ENCODE measurements at places on chromosomes 7 and 10. TPM values are rescaled to one million over a fixed set of nuclear protein-coding genes. Genes with fewer than 3 reads are reported as not detected.

The CFAP43 gene
- not detected for total RNA-seq

The TFEC gene
- total RNA-seq: 0.13 TPM

GRCh38 chr7:141184532-141185190 is 110.8 kb downstream of the TMEM178B start:
- DNase-seq: no peak

GRCh38 chr7:1951159-1951536 is 281.1 kb downstream of the ELFN1 start:
- no peak for DNase-seq

- no peak for DNase-seq
Measured at GRCh38 chr7:50121286-50121685, 28.2 kb upstream of the ZPBP start.

- no peak for DNase-seq
Measured at GRCh38 chr10:126470991-126471390, 82.7 kb upstream of the ADAM12 start.

DNA sequence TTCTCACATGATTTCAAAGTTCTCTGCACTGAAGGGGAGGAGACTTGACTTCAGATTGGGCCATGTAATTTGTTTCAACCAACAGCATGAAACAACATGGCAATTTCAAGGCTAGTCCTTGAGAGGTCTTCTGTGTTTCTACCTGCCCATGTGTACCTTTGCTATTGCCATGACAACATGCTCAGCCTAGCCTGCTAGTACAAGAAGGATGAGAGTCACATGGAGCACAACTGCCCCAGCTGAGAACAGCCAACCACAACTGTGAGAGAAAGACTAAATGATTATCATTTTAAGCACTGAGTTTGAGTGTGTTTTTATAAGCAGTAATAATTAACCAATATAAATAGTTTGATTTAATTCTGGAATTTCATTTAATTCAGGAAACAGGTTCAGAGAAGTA is 41.9 kb downstream of the ANKMY2 start:
- DNase-seq: no peak

- no peak for DNase-seq
Measured at GRCh38 chr7:29038463-29038862, 80.3 kb upstream of the TRIL start.

Data from HFFc6 (cell line).